Activated T-cell treated with anti-CD3 and anti-CD28 coated beads, Interleukin-2, amount 50 U/mL, for 1 hour (primary cell): ENCODE measurements at places on chromosomes 7 and 10.

- no peak for DNase-seq
Measured at GRCh38 chr10:6929148-6929830, 349.2 kb upstream of the PRKCQ start.

GRCh38 chr7:128409596-128410450 is at the start of gene IMPDH1:
IMPDH1 (minus strand) TSS chr7:128409982; CDS start chr7:128409901, 81 bp downstream.
- peak; percentile 94 for DNase-seq

- no peak for DNase-seq
Measured at GRCh38 chr10:122474131-122474818, 12.9 kb downstream of the HTRA1 start.

DNA sequence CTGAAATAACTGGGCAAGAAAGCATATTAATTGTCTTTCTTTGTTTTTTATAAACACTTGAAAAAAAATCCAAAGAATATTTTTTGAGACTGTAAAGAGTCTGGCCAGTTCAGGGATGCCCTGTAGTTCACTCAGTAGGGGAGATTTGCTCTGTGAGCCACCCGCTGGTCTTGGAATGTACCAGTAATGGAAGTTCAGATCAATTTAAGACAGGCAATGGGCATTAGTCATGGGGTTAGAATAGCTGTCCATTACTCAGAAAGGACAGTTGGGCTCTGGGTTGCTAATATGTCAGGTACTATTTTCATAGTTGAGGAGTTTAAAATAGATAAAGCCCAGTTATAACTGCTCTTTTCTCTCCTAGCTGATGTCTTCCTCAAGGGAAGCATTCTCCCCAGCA is 38.7 kb downstream of the A1CF start:
- no peak for DNase-seq

DNA sequence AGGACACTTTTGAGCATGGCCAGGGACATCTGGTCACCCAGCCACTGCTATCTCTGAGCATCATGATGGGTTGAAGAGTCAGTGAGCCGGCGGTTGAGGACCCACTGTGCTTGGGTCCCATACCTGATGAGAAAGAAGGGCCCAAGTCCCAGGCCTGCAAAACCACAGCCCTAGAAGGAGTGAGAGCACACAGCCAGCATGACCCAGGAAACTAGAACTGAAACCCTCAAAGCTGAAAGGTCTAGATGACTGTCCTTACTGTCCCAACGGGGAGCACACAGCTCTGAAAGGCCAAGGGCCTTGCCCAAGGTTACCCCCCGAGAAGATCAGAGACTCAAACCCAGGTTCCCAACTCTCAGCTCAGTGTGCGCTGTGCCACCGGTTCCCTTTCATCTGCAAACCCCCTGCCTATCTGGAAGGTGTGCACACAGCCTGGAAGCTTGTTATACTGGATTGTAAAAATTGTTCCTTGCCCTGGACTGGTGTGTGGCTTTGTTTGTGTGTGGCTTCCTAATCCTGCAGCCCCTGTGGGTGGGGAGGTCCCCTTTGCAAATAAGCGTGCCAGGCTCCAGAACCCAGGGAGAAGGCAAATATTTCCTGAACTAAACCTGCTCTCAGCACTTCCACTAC is 22.6 kb upstream of the PSAP start:
- DNase-seq: no peak

GRCh38 chr10:34121125-34121753 is 693.9 kb downstream of the PARD3 start:
- no peak for DNase-seq

DNA sequence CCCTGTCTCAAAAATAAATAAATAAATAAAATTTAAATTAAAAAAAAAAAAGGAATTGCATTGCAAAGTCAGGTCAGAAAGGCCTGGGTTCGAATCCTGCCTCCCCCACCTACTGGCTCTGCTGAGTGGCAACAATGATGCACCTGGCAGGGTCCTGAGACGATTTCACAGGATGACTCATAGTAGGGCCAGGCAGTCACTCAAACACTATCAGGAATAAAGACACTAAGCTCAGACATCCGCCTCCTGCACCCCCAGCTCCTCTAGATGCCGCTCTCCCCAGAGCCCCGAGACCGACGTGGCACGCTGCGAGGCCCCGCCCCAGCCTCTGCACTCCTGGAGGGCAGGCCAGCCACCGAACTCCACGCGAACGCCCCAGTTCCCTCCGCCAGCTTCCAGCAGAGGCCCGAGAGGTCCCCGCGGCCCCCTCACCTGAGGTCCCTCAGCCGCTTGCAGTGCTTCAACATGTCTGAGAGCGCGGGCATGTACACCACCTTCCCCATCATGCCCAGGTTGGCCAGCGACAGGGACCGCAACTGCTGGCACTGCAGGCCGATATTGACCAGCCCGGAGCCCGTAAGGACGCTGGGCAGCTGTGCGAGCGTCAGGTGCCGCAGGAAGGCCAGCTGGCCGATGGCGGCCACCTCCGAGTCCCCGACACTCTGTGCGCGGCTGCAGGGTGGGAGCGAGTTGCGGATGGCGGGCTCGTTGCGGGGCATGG is 76.6 kb upstream of the TNRC18 start:
- no peak for DNase-seq

GRCh38 chr10:69647126-69647525 is 17.1 kb downstream of the FAM241B start:
- DNase-seq: no peak

DNA sequence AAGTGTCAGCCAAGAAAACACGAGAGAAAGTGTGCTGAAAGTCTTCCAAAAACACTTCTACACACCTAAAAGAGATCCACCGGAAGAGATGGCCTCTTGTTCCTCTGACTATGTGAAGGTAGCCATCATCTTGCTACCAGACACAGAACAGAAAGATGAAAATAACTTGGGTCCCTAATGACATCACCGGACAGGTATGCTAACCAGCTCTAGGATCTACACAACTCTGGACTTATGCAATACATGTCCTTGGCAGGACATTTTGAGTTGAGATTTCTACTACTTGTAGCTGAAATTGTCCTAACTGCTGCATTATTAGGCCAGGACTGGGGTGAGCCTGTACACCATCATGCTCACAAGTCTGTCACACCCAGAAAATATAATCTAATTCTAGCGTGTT is 358.7 kb downstream of the ELMO1 start:
- no peak for DNase-seq

DNA sequence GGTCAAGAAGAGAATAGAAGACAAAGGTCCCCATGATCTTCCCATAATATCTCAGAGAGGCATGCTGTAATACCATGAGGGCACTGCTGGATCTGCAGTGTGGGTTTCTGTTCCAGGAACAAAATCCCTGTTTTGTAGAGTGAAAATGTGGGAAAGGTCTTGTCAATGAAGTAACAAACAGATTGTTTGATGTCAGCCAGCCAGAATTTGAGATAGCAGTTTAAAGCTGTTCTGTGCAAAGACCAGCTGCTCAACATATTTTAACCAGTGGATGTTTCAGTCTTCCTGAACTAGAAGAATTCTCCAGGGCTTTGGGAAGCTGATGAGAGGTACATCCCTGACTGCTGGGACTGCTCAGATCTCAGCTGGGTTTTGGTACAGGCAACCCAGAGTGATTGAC is 1012.5 kb downstream of the DNAJB9 start:
- no peak for DNase-seq

GRCh38 chr7:129343099-129343700 is 91.0 kb upstream of the STRIP2 start:
- no peak for DNase-seq

GRCh38 chr7:13057462-13058200 is 370.2 kb downstream of the ARL4A start:
- no peak for DNase-seq

DNA sequence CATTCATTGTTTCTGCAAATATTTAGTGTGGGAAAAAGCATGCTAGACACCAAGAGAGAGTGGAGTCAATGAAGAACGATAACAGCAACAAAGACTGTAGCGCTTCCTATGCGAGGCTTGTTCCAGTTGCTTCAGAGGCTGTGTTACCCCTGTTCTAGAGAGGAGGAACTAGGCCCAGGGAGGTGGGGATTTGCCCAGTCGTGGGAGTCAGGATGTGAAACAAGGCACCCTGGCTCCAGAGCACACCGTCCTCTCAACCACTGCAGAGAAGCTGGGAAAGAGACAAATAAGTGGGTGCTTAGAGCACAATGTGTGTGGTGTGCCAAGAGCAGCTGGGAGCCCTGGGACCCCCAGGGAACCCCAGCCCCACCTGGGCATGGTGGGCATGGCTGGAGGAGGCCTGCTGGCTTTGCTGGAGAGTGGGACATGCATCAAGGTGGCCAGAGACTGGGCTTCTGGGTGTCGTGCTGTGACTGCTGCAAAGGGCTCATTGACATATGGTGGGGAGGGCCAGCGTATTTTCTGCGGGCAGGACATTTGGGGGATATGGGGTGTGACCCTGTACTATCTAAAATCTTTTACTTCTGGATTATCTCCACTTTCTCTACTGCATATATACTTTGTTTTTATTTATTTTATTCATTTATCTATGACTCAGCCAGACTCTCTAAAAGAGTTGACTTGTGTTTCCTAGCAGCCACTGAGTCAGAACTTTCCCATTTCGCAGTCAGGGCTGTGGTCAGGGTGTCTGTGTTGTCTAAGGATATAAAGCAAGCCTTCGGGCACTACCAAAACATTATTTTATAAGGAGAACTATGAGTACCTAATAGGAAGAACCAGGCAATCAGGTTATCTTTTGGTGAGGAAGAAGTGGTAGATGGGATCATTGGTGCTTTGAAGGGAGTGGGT is 95.4 kb downstream of the TCF7L2 start:
- no peak for DNase-seq

- no peak for DNase-seq
Measured at GRCh38 chr7:7766671-7767070, 48.3 kb upstream of the RPA3 start.

DNA sequence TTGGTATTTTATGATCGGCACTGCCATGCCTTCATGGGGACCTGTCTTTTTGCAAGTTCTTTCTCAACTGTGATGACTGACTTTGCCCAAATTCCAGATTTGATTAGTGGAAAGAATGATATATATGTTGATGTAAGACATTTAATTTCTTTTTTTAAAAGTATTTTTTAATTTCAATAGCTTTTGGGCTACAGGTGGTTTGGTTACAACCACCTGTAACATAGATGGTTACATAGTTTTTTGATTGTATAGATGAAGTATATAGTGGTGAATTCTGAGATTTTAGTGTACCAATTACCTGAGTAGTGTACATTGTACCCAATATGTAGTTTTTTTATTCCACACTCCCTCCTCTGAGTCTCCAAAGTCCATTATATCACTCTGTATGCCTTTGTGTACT is 69.6 kb downstream of the MCU start:
- no peak for DNase-seq

DNA sequence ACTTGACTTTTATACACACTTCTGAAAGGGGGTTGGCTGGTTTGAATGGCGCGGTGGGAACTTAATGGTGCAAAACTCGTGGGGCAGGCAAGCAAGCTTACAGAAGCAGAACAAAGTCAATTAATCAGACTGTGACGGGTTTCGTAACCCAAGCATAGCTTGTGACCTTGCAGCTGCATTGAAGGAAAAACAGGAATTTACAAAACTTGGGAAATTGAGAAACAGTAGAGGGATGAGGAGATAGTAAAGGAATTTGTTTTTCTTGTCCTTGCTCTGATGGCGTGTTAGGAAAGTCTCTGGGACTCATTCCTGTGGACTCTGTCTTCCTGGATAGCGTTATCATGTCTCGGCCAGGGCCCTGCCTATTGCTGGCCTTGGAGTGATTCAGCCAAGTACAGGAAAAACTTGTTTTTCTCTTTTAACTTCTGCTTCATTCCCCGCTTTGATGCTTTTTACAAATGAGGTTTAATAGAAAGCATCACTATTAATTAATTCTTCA is 220.0 kb upstream of the KCND2 start:
- no peak for DNase-seq

GRCh38 chr10:100239851-100240250 is 10.5 kb upstream of the CHUK start:
- DNase-seq: no peak

- DNase-seq: no peak
Measured at GRCh38 chr7:155378959-155379871, 78.7 kb upstream of the EN2 start.

- no peak for DNase-seq
Measured at GRCh38 chr7:100087055-100087750, 1.6 kb upstream of the COPS6 start.

DNA sequence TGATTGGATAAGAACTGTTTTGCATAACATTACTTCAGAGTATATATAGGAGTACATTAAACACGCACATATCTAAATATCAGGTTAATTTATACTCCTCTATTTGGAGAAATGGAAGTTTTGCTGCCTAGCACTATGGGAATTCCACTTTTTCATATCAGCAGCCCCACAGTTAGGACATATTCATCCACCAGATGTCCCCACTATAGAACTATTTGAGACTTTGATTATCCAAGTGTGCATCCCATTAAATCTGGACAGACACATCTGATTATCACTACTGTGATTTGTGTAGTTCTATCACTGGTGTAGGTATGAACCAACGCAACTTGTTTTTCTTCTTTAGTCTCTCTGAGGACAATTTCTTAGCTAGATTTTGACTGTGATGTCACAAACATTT is 345.7 kb downstream of the THSD7A start:
- no peak for DNase-seq

GRCh38 chr7:33423646-33424020 is 294.3 kb downstream of the BBS9 start:
- DNase-seq: no peak

- DNase-seq: peak; percentile 27
Measured at GRCh38 chr7:50267525-50268041, 36.9 kb upstream of the IKZF1 start.

DNA sequence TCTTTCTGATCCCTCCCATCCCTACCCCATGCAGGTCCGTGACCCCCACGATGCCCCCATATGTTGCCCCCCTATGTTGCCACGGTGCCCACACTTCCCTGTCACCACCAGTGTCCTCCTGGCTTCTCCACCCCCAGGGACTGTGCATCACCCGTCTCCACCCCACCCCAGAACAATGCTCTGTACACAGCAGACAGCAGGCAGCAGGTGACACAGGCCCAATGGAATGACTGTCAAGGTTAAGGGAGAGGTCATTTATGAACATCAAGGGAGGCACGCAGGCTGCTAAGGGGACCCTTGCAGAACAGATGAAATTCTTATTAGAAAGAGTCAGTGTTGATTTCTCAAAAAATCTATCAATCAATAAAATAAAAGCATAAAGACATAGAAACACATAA is 71.5 kb downstream of the PARP12 start:
- no peak for DNase-seq

DNA sequence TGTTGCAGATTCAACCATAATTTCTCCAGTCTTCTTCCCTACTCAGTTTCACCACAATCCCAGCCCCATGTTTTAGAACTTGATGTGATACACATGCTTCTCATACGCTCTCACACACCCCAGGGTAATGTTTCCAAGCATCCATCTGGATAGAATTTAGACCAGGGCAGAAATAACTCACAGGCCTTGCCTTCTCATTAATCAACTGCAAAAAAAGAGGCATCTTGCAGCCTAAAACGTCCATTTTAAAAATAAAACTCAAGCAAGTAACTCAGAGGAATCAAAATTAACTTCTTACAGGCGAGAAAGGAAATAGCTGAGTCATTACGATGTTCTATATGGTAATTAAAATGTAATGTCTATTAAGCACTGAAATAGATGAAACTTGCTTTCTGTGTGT is 127.2 kb upstream of the RSU1 start:
- DNase-seq: no peak
